ENCODE measurements at places on chromosomes 12 and 14. TPM values are rescaled to one million over a fixed set of nuclear protein-coding genes. Genes with fewer than 3 reads are reported as not detected.

DNA sequence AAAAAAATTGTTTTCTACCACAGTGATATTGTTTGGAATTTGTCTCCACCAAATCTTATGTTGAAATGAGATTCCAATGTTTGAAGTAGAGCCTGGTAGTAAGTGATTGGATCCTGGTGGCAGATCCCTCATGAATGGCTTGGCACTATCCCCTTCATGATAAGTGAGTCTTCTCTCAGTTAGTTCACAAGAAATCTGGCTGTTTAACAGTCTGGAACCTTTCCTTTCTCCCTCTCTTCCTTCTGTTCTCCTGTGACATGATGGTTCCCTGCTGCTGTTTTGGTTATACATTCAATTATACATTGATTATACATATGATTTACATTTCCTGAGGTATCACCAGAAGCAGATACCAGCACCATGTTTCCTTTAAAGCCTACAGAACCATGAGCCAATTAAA lies 442.2 kb downstream of the SLC6A15 start:
- DNase-seq, result no peak

Gene RGS6
- polyA plus RNA-seq, result 1.3 TPM

Gene MCRS1
- polyA plus RNA-seq, result 80.3 TPM

GRCh38 chr12:102031852-102032251 lies 29.9 kb downstream of the WASHC3 start:
- no peak for DNase-seq

- peak; percentile 46 for DNase-seq
Observed at GRCh38 chr12:95548539-95549391, 2.5 kb downstream of the USP44 start.

Gene OVCH1
- polyA plus RNA-seq, result 0.18 TPM

Gene ACOT4
- 0.62 TPM for polyA plus RNA-seq

Gene TCTN2
- 5.5 TPM for polyA plus RNA-seq

Gene FAM181A
- polyA plus RNA-seq, result not detected

- DNase-seq, result no peak
Observed at GRCh38 chr12:62861586-62861985, 73.4 kb downstream of the PPM1H start.

Gene KRT72
- not detected for polyA plus RNA-seq

DNA sequence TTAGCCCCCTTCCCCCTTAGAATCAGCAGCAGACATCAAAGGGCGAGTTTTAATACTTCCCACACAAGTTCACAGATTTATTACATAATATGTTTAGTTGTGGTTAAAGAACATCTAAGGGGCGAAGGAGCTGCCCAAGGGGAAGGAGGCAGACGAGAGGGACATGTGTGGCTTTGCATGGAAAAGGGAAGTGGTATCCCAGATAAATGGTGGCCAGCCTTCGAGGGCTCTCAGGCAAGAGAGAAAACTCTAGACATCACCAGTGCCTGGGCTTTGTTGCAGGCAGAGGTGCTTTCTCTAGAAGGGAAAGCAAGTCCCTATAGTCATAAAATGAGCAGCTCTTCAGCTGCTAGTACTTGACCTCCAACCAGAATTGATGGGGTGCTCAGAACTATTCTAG lies 121.2 kb downstream of the CACNA1C start:
- DNase-seq, result no peak

- no peak for DNase-seq
Observed at GRCh38 chr14:63896278-63896720, 43.5 kb downstream of the SYNE2 start.

GRCh38 chr12:104462931-104463339 lies 6.2 kb downstream of the CHST11 start:
- no peak for DNase-seq

GRCh38 chr12:51320695-51321320 lies 3.2 kb downstream of the BIN2 start:
- no peak for DNase-seq

DNA sequence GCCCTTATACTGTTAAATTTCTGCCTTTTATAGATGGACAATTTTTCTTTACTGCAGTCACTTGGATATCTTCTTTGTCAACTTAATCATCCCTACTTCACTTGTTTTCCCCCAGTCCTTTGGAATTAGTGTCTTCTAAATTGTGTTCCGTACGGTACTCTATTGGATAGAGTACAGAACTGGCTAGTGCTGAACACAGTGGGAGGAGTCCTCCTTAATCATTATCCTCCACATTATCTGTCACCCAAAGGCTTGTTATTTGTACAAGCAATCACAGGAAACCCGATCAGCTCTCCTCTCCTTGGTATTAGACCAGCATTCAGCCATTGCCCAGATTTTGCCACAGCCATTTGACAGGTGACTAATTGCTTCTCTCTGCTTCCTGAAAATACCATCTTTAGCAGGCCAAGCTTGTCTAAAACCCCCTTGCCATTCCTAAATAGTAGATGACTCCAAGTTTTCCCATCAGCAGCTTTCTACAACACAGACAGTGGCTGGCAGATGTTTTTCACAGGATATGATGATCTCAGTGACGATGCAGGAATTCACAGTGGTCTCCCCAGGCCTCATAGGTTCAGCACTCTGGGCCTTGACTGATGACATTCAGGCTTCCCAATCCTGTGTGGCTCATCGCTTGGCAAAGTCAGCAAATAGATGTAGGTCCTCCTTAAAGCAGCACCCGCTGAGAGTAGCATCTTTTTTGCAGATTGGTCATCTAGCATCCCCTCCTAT lies 216.0 kb upstream of the RGS6 start:
- DNase-seq, result no peak

Gene C14orf39
- polyA plus RNA-seq, result not detected

Gene MSI1
- polyA plus RNA-seq, result 2.1 TPM

- no peak for DNase-seq
Observed at GRCh38 chr14:58872061-58872460, 234.3 kb downstream of the DACT1 start.

- DNase-seq, result peak; percentile 36
Observed at GRCh38 chr12:3534511-3534910, 43.5 kb downstream of the PRMT8 start.

- no peak for DNase-seq
Observed at GRCh38 chr14:67757175-67757574, 55.5 kb downstream of the RDH12 start.

Gene CEP83
- 5.4 TPM for polyA plus RNA-seq

- DNase-seq, result no peak
Observed at GRCh38 chr14:35124127-35124526, 1.8 kb downstream of the PRORP start.

DNA sequence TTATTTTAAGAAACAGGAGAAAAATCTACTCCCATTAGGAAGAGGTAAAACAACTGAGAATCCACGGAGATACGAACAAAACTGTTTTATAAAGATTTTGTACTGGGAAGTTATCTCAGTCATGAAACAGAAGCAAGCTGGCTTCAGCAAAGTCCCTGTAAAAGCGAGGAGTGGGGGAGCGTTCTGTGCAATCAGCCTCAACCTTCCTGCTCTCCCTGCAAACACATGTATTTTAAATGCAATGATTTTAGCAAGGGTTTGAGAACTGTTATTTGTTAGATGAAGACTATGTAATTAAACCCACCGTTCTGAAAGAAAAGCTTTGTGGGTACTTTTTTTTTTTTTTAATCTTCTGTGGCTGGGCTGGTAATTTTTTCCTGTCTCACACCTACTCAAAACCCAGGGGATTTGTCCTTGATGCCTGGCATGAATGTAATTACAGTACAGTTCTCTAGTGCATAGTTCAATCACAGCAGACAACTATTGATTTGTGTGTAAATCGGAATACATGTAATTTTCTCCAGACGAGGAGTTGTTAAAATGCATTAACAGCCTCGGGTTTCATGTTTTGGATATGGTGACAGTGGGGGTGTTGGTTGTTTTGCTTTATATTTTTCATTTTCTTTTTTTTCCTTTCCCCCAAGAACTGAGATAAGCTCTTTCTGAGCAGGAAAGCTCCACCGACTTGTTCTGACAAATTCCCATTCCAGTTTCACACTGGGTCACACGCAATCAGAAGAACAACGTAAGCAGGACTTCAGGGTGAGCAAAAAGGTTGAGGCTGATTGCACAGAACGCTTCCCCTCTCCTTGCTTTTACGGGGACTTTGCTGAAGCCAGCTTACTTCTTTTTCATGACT lies 153.6 kb downstream of the PHLDA1 start:
- DNase-seq, result no peak

Gene FLVCR2
- polyA plus RNA-seq, result 0.50 TPM

GRCh38 chr12:23640754-23641153 lies 308.7 kb downstream of the SOX5 start:
- no peak for DNase-seq

Gene RNF212B
- not detected for polyA plus RNA-seq

- peak; percentile 69 for DNase-seq
Observed at GRCh38 chr12:3145033-3145432, 67.9 kb downstream of the TSPAN9 start.

DNA sequence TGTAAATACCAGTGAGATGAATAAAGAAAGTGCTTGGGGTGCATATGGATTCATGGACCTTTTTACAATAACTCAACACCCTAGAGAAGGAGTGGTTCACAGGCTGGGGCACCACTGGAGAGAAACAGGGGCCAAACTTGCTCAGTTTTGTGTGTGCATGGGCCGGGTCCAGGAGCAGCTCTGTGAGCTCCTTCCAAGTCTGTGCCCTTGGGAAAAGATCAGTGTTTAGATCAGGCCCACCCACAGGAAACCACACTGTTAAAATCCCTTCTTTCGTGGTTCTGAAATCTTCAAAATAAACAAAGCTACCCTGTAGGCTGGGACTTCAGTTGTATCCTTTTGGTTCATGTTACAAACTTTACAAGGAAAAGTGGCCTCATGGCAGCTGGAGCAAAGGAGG lies 156.1 kb upstream of the TMEM260 start:
- DNase-seq, result peak; percentile 18

- no peak for DNase-seq
Observed at GRCh38 chr14:55699131-55700057, 119.4 kb downstream of the KTN1 start.

Gene GPR84
- not detected for polyA plus RNA-seq

Gene ZC2HC1C
- polyA plus RNA-seq, result 13.3 TPM

- DNase-seq, result no peak
Observed at GRCh38 chr14:99067927-99068326, 204.1 kb downstream of the BCL11B start.
